ENCODE measurements at places on chromosomes 5 and 9.

DNA sequence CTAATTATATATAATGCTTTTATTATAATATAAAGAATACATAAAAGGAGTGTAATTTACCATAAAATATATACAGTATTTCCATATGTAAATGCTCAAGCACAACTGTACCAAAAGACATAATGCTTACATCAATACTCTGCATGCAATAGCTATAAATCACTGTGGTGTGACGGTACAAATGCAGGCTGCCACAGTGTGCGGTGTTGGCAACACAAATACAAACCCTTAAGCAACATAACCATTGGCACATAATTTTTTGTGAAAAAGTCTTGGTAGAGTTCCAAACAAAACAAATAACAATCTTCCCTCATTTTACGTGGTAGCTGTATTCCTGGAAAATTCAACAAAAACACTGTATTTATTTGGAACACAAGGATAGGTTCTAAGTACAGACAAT is 1.9 kb upstream of the SHISAL2B start:
- no peak for DNase-seq

- no peak for DNase-seq
Measured at GRCh38 chr9:88932766-88933165, 58.5 kb upstream of the S1PR3 start.

DNA sequence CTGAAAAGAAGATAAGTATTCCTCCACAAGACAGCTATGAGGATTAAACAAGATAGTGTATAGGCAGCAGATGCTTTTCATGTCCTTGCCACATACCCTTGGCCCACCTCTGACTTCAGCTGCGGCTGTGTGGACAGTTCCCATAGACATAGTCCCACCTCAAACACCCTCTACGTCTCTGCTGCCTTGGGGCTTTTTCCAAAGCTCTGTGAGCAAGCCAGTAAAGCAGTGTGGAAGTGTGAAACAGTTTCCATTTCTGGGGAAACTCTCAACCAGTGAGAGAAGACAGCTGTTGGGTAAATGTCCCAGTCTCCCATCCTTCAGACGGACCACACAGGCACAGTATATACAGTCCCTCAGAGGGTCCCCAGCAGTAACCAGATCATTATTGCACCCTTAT is 125.5 kb downstream of the CDK5RAP2 start:
- DNase-seq = no peak

DNA sequence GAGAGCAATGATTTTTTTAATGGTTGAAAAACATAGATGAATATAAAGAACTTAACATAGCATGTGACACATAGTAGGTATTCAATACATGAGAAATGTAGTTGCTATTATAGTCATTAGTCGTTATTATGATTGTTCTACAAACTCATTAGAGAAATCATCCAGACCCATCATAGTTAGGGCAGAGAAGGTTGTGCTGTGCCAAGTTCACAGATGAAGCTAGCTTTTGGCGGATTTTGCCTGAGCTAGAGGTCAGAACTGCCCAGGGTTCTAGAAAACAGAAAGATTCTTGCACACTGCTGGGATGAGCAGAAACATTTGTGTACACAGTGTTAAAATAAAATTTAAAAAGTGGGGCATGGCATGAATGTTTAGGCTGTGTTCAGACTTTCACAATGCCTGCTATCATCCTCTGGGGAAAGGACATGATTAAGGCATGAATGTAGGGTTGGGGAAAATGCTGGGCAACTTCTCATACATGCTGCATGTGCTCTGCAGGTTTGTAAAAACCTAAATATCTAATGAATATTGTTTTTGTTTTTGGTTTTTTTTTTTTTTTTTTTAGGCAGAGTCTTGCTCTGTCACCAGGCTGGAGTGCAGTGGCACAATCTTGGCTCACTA is 33.3 kb upstream of the RAD23B start:
- DNase-seq = no peak

GRCh38 chr9:107496976-107497375 is 7.4 kb upstream of the KLF4 start:
- no peak for DNase-seq

DNA sequence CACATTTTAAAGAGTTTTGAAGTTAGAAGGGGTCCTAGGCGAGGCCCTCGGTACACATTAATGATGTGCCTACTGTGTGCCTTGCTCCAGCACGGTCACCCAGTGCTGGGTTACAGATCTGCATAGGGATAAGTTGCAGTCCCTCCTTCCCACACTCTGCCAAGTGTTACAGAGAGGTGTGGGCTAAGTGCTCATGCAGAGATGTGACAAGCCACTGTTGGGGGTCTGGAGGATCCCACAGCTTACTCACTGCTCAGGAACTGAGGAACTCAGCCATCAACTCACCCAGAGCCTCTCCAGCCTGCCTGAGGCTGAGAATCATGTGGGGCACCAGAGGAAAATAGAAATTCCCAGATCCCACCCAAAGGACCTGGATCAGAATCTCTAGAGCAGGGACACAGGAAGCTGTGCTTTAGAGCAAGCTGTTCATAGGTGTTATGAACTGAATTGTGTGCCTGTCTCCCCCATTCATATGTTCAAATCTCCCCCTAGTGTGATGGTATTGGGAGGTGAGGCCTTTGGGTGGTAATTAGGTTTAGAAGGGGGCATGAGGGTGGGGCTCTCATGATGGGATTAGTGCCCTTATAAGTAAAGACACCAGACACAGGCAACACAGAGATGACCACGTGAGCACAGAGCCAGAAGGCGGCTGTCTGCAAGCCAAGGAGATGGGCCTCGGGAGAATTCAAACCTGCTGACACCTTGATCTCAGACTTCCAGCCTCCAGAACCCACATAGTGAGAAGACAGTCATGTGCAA is 164.1 kb downstream of the HSD17B3 start:
- no peak for DNase-seq
